Posterior vena cava (tissue), 2 donors: ENCODE measurements at places on chromosomes 13 and 19. TPM values are rescaled to one million over a fixed set of nuclear protein-coding genes. Genes with fewer than 3 reads are reported as not detected.

SPRED3 gene
- 6.5 TPM for total RNA-seq

CABP5 gene
- total RNA-seq, result not detected

ZSCAN4 gene
- total RNA-seq, result not detected

DNA sequence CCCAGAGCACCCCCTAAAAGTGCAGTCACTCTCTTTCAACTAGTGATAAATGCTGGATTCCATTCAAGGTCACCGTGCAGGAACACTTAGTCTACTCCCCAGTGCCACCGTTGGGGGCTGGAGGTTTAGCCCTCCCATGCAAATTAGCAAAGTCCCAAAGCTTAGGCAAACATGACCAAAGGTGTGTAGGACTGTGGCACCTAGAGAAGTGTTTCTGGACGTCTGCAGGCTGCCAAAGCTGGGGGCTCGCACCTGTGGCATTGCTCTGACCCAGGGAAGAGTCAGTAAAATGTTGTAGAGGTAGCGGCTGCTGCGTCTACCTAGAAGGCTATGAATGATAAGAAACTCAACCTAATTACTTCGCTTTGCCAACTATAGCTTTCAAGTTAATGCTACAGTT is 13.9 kb downstream of the COL4A1 start:
- DNase-seq, result peak; percentile 52

GRCh38 chr13:33134213-33134612 is 118.0 kb downstream of the KL start:
- no peak for DNase-seq

DNA sequence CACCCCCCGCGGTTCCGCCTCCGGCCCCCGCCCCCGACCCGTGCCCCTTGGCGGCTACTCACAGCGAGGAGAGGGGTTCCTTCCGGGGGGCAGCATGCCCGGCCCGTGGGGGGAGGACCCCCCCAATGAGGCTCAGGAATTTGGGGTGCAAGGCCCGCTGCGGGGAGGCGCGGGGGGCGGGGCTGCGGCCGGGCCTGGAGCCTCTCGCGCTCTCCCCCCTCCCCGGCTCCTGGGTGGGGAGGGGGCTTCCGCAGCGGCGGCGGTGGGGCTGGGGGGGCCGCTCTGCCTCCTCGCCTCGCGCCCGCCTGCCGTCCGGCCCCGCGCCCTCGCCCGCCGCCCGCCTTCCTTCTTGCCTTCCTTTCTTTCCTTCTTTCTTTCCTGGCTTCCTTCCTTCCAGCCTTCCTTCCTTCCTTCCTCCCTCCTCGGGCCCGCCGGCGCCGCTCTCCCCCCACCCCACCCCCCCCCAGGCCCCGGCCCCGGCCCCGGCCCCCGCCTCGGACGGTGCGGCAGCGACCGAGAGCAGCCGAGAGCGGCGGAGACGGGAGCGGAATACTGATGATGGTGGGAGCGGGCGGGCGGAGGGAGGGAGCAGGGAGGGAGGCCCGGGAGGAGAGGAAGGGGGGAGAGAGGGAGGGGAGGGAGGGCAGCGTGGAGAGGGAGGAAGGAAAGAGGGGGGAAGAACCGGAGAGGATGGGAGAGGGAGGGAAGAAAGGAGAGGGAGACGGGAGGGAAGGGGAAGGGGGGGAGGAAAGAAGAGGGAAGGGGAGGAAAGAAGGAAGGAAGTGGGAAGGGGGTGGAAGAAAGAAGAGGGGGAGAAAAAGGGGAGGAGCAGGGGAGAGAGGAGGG is at the start of gene LRRC4B:
Gene LRRC4B, minus strand, starts transcription at position 554 of the 846 bp plus-strand sequence. CDS start 19,597 bp downstream, outside the sequence.
- DNase-seq, result no peak

DNA sequence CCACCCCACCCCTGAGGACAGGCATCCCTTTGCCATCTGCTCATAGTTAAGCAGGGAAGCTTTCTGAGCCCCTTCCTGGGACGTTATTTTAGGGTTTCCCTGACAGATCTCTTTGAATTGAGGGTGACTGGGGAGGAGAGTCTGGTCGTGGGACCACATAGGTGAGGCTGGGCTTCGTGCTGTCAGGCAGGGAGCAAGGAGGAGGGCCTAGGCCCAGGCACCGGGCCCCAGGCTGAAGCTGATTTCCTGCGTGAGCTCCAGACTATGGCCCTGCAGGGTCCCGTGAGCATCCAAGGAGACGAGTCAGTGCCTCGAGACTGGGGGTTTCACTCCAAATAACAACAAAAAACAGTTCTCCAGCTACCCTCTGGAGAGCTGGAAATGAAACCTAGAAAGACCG is 60.4 kb downstream of the MYO9B start:
- no peak for DNase-seq

DNA sequence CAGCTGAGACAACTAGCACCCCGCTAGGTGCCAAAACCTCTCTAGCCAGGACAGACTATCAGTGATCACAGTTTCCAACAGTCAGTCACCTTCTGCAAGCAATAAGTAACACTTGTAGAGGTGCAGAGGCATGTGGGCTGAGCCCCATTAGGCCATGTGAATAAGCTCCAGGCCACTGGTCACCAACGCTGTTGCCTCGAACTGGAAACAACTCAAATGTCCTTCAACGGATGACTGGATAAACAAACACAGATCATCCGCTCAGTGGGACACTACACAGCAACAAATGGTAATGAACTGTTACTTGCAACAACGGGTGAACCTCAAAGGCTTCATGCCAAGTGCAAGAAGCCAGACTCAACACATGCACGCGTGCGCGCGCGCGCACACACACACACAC is 27.5 kb upstream of the TMEM160 start:
- no peak for DNase-seq

DNA sequence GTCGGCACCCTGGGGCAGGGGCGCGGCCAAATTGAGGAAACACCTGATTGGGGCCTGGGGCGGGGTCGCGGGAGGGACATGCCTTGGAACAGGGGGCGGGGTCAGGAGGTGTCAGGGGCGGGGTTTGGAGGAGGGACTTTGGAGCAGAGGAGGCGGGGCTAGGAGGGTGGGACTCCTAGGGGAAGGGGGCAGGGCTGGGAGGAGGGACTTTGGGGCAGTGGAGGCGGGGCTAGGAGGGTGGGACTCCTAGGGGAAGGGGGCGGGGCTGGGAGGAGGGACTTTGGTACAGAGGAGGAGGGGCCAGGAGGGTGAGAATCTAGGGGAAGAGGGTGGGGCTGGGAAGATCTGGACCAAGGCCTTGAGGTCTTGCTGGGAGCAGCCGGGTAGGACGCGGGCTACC is 21.9 kb downstream of the GRIN2D start:
- DNase-seq, result peak; percentile 95

DNA sequence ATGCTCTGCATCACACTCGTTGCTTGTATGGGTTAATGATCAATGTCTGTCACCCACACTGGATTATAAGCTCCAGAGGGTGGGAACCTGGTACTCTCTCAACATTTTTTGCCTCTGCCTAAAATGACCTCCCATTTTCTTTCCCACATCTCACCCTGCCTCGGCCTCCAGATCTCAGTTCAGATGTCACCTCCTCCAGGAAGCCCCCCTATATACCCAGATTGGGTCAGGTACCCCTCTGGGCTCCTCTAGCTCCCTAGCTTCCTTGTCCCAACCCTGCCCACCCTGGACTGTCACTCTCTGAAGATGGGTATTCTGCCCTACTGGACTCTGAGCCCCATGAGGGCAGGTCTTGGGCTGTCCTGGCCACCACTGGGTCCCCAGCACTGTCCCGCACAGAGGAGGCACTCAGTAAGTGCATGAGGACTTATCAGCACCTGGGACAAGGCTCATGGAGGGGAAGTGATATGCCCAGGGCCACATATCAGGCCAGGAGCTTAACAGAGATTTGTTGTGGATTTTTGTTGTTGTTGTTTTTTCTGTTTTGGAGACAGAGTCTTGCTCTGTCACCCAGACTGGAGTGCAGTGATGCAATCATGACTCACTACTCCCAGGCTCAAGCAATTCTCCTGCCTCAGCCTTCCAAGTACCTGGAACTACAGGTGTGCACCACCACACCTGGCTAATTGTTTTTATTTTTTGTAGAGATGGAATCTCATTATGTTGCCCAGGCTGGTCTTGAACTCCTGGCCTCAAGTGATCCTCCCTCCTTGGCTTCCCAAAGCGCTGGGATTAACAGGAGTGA is 23.8 kb downstream of the PRKD2 start:
- DNase-seq, result no peak

GRCh38 chr13:52022356-52022755 is 2.1 kb upstream of the UTP14C start:
- no peak for DNase-seq
